NCI-H1417 treated with DMSO at 0.1 percent for 48 hours (cell line): ENCODE measurements at places on chromosomes 6 and 20.

DNA sequence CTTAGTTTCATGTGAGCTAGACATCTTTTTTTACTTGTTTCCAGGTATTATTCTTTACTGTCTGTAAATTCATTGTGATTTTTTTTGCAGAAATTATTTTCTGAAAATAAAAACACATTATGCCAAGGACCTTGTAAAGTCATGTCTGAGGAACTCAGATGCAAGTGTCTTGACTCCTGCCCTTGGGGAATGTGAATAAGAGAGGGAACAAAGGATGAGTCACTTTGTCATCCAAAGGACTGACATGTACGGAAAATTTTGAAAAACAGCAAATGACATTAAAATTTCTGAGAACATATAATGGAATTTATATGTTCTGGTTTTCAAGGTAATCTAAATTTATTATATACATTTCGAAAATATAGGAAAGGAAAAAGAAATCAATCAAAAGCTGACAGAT, 660.4 kb downstream of the CD109 start:
- DNase-seq = no peak

DNA sequence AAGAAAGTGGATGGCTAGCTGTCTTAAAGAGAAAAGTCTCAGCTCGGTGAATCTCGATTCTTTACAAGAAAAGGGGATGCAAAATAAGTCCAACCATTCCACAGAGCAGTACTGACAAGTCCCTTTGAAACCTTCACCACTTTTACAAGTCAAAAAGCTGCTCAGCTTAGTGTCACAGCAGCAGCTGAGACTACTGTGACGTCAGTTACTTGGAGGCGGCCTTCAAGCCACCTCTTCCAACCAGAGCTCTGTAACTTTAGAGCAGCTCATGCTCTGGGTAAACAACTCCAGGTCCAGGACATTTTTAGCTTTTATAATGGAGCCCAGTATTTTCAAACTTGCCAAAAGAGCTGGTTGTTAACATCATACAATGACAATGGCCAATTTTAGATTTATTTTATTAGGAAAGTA, at the start of gene KIAA0408:
KIAA0408 (minus strand) TSS at position 159 of the 411 bp plus-strand sequence. CDS start 5,408 bp downstream, outside the sequence.
- DNase-seq = no peak

- no peak for DNase-seq
Observed at GRCh38 chr6:118283766-118284165, 264.3 kb upstream of the PLN start.

- no peak for DNase-seq
Observed at GRCh38 chr6:149950423-149950822, 8.6 kb downstream of the ULBP2 start.

- no peak for DNase-seq
Observed at GRCh38 chr6:38184585-38185080, 365.1 kb downstream of the ZFAND3 start.

DNA sequence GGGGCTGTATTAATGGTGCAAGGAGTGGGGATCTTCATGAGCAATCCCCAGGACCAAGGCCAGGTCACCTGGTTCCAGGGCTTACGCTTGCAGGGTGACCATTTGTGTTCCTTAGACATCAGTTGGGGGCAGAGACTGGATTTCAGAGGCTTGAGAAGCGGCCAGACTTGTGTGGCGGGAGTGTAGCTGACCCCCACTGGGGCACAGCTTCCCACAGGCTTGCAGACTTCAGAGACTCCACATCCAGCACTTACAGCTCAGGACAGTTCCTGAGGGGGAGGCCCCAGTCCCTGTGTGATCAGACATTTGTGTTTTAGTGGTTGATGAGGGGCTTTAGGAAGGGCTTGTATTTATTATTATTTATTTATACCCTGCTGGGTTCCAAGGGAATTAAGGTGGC, 15.3 kb downstream of the TJAP1 start:
- DNase-seq = no peak

DNA sequence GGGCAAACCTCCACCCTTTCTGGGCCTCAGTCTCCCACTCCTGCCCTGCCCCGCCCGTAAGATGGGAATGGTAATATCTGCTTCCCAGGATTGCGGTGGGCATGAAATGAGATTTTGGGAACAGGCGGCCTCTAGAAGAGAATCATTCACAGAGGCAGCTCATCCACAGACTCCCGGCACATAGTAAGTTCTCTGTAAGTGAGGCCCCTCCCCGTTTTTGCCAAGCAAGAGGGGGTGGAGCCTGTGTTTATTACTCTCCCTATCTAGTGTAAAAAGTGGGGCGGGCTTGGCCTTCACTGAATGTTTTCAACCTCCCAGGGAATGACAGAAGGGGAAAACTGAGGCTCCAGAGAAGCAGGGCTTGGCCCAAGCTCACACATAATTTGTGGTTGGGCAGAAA, 20.0 kb downstream of the SUN5 start:
- no peak for DNase-seq

DNA sequence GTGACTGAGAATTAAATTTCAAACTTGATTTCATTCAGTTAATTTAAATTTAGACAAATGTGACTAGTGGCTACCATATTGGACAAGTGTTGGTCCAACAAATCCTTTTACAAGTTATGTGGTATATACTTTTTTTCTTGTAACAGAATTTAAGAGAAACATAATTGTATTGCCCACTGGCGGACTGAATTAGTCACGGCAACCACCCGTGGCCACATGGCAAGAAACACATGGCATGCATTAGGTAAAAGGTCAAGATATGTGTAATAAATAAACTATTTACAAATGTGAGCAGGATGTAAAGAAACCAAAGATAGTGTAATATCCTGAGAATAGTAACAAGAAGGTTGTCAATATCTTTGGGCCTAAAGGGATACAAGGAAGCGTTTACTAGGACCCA, 91.2 kb downstream of the LCA5 start:
- DNase-seq = no peak

- DNase-seq = no peak
Observed at GRCh38 chr20:5040345-5040744, 39.0 kb upstream of the SLC23A2 start.

GRCh38 chr20:23963941-23964340, 24.6 kb downstream of the GGTLC1 start:
- DNase-seq = no peak

DNA sequence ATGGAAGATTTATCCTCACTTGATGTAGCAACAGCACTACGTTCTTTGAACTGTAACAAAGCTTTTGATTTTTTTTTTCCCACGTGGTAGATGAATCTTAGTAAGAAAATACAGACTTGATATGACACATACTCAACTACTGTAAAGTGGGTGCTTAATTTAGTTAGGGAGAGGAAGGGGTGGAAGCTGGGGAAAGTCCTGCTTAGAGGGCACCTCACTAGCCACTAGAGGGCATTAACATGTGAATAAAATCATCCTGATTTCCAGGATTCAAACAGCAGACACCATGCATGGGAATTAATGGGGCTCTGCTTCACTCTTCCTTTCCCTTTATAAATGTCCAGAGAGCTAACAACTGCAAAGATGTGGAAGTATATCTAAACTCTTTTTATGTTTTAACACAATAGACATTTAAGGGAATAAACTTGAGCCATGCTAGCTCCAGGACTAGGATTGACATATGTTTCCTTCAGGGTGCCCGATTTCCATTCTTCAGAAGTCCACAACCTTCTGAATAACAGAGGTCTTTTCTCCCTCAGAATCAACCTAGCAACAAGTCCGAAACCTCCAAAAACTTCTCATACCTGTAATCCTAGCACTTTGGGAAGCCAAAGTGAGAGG, 250.1 kb downstream of the ATXN1 start:
- no peak for DNase-seq

DNA sequence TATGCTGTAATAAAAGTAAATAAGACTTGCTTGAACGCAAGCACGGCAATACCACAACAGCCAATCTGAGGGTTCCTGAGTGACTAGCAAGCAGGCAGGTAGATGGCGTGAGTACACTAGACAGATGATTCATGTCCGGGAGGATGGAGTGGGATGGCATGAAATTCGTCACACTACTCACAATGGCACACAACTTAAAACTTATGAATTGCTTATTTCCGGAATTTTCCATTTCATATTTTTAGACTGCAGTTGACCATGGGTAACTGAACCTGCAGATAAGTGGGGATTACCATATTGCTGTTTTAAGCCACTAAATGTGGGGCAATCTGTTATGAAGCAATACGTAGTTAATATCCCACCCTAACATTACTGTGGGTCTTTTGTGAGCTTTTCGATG, 93.6 kb upstream of the NFATC2 start:
- no peak for DNase-seq

GRCh38 chr6:30840935-30841643, 43.2 kb upstream of the DDR1 start:
- DNase-seq = no peak

DNA sequence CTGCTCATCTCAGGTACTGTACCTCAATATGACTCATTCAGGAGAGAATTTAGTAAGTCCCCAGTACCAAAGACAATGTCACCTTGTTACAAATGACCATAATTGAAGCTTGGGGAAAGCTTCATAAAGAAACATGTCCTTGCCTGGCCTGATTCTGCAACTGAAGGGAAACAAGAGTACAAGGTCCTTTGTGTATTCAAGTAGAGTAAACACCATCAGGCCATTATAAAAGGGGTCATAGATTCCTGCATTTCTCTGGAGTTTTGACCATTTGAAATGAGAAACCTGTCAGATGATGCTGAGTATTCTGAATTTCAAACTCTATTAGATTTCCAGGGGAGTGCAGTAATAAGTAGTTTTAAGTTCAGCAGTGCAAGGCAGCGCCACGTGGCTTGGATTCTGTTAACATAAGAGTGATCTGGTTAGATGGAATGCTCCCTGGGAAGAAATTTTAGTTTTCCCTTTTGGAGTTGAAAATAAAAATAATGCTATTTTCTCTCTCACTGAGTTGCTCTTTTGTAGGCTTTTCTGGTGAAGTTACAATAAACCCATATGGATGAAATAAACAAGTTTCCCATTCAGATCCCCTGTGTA, 1054.3 kb downstream of the EPHA7 start:
- DNase-seq = no peak

DNA sequence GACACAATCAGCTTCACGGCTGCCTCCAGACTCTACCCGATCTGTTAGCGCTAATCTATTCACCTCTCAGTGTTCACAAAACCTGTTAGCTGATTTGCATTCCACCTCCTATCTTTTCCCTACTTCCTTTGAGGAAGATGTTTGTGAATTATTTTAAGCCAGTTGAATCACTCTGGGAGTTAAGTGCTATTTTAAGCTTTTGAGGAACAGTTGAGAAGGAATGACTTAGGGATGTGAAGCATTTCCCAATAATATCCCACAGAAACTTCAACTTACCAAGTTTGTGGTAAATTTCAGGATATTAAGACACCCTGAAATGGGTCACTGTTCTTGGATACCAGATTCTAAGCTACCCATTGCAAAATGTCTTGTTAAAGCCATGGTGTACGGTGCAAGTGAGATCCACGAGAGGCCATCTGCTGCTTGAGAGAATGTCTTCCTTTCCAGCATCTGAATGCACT, 145.2 kb upstream of the CITED2 start:
- DNase-seq = no peak

- DNase-seq = peak; percentile 62
Observed at GRCh38 chr6:21501021-21501354, 92.6 kb upstream of the SOX4 start.

DNA sequence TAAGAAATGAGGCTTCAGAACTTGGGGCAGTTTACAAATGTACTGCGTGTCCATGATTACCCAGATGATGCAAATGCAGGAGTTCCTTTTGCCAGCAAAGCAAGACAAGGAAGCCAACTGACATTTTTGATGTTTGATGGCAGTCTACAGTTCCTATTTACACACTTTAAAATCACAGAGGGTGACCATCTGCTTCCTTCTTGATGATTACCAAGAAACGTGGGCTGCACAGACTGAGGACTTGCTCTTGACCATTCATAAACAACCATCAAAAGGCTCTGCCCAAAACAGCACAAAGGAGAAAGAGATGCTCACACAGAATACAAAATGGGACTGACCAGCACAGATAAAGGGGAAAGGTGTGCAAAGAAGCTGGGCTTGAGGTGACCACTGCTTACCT, 79.8 kb upstream of the TRAF3IP2 start:
- DNase-seq = no peak

DNA sequence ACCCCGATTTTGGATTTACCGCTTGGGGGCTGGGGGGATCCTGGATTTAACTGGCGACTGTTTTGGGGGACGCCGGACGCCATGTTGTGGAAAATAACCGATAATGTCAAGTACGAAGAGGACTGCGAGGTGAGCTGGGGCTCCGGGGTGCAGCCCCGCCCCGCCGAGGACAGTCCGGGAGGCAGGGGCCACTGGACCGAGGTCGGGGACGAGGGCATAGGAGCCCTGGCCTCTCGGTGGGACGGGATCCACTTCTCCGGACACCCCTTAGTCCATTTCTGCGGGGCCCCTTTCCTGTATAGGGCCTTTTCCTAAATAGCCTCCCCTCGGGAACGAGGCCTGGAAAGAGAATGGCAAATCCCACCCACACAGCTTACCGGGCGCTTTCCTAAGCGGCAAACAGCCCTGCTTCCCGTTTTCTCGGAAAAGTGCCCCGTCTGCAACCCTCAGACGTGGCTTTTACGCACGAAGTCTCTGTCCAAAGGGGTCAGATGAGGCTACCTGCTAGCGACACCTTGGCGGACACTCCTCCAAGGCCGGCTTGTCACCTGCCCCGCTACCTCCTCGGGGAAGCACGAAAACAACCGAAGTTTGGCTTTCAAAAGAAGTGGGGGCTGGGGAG, 469 bp downstream of the TFAP2C start:
- no peak for DNase-seq

- DNase-seq = no peak
Observed at GRCh38 chr6:157813750-157814455, 9.1 kb upstream of the SNX9 start.

- no peak for DNase-seq
Observed at GRCh38 chr20:32970973-32971300, 33.3 kb downstream of the SUN5 start.

DNA sequence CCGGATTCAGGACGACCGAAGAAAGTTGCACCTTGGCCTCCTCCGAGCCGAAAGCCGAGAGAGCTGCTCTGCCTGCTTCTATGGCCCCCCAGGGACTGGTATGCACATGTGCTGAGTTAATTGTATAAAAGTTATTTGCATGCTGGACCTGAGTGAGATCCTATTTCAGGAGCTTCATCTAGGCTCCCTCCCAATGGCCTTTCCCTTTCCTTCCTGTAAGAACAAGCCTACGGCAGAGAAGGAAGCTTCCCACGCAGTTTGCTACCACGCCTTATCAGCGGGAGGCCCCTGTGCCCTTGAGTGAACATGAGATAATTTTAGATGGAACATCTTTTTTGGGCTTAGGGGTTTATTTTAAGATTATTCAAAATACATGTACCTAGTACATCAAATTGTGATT, 65.9 kb downstream of the RIN2 start:
- DNase-seq = no peak

- no peak for DNase-seq
Observed at GRCh38 chr6:70414813-70415212, 1.5 kb downstream of the FAM135A start.

- DNase-seq = no peak
Observed at GRCh38 chr6:11279284-11279689, 46.8 kb upstream of the NEDD9 start.

DNA sequence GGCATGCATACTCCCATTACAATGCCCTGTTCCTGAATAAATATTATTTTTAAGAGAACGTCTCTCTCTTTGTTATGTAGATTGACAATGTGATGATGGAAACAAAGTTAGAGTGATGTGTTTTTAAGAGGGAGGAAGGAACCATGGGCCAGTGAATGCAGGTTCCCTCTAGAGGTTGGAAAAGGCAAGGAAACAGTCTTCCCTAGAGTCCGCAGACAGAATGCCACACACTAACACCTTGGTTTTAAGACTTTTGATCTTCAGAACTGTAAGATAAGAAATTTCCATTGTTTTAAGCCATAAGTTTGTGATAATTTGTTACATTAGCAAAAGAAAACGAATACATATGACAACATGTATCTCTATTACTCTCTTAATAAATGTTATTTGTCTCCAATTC, 4.7 kb upstream of the CENPW start:
- DNase-seq = no peak
